Natural killer cell (primary cell): ENCODE measurements at places on chromosomes 16 and 17.

DNA sequence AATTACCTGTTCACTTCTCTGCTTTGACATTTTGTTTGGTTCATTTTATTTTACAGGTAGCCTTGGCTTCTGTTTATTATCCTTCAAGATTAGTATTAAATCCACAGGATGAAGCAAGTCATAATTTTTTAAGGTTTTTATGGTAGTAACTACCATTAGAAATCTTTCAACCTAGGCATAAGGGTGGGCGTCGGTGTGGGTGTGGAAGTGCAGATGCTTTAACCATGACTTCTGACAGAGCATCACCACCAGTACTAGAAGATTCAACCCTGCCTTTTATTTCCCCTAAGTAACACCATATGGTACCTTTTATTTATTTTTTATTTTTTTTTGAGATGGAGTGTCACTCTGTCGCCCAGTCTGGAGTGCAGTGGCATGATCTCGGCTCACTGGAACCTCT lies 22.7 kb downstream of the AP2B1 start:
- DNase-seq, result no peak

- no peak for DNase-seq
Measured at GRCh38 chr17:35559495-35560210, 966 bp downstream of the SLFN14 start.

- no peak for DNase-seq
Measured at GRCh38 chr16:80971819-80972218, 34.9 kb downstream of the CMC2 start.

GRCh38 chr17:74852237-74853047 lies 7.2 kb downstream of the GRIN2C start:
- DNase-seq, result no peak

- no peak for DNase-seq
Measured at GRCh38 chr17:11608396-11608795, 10.1 kb downstream of the DNAH9 start.

- DNase-seq, result no peak
Measured at GRCh38 chr16:55908641-55909040, 33.5 kb upstream of the CES5A start.

DNA sequence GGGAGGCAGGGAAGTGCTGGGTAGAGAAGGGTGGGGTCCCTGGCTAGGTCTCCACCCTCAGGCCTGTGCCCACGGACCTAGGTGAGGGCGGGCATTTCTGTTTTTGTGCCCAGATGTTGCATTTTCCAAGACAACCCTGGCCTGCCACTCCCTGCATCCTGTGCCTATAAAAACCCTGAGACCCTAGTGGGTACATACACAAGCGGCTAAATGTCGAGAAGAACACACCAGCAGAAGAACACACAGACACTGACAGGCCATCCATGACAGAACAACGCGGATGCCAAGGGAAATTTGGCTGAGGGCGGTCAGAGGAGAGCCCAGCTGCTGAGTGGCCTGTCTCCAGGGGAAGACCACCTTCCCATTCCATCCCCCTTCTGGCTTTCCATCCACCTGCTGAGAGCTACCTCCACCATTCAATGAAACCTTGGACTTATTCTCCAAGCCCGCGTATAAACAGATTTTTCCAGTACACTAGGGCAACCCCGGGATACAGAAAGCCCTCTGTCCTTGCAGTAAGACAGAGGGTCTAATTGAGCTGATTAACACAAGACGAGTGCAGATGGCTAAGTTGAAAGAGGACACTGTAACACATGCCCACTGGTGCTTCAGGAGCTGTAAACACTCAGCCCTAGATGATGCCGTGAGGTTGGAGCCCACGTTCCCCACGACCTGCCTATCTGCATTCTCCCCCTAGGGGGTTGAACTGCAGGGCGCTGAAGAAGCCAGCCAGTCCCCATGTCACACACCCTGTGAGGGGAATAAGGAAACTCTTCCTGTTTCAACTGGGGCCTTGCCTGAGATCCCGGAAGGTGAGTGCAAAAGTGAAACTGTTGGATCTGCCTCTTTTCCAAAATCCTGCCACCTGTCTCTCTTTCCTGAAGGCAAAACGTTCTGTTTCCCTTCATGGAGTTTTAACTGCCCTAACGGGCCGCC lies 147.2 kb upstream of the COX10 start:
- DNase-seq, result no peak

DNA sequence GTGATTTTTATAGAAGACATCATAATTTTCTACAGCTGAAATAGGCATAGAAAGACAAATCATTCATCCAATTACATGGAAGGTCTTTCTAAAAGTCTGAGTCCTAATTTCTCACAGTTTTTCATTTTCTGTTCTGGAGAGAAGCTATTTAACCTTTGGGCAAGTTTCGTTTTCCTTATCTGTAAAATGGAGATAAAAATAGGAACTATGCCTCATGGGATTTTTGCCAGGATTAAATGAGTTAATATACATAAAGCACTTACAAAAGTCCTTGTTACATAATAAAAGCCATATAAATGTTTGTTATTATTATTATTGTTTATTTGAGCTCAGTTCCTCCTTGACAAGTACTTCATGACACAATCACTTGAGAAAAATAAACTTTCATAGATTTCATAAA lies 121.4 kb downstream of the SKAP1 start:
- DNase-seq, result no peak

- DNase-seq, result no peak
Measured at GRCh38 chr16:17556276-17557052, 85.7 kb upstream of the XYLT1 start.

DNA sequence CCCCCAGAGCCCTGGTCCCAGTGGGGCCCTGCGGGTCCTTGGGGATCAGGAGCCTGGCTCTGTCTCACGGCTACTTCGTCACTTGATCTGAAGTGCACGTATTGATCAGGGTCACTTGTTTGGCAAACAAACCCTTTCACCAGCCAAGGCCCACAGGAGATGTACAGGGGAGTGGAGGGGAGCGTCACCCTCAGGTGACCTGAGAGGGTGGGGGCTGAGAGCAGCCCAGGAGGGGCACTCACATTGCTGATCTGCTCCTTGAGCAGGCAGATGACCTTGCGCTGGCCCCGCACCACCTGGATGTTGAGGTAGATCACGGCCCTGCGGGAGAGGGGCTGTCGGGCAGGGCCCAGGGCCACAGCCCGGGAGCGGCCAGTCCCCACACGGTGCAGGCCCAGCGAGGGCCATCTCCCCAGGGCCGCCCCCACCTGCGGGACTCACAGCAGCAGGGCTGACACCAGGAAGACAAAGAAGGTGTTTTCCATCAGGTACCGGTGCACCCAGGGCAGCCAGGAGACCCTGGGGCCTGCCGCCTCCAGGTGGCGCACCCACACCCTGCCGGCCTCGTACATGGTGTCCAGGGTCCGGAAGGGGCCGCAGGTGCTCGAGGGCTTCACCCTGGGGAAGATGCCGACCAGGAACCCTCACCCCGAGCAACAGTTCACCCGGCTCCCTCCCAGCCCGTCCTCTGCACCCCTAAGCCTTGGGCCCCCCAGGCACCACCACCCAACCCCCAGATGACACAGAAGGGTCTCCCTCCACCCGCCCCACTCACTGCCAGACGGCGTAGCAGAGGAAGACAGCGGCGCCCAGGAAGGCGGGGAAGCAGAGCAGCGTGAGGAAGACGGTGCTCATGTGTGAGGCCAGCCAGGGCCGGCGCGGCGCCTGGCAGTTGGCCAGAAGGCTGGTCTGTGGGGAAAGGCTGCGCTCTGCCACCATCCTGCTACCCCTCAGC lies 11.3 kb downstream of the TMC6 start:
- DNase-seq, result no peak

DNA sequence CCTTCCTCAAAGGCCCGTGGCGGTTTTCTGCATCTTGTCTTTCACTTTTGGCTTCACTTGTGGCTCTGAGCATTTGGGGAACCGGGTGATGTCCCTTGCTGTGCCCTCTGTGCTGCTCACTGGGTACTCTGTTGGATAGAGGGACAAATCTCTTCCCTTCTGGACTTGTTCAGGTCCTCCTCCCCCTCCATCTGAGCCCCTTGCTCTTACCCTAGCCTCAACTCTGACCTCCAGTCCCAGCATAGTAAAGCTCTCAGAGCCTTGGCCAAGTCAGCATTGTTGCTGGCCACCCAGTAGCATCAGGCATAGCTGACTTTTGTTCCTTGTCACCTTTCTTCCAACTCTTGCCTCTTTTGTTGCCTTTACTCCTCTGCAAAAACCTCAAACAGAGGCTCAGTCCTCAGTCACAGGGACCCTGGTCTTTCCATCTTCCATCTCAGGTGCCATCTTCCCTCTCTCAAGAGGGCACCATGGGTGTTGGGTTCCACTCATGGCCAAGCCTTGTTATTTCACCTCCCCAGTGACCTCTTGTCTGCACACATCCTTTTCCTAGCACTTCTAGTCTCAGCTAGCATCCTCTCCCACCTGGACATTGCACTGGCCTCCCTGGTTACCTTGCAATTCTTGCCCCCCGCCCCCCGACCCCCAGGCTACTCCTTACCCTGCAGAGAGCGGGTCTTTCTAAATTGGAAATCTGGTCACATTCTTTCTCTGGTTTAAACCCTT lies 393 bp upstream of the PSMB10 start:
- peak; percentile 91 for DNase-seq

- DNase-seq, result peak; percentile 83
Measured at GRCh38 chr16:68074850-68075555, 10.2 kb upstream of the NFATC3 start.

- DNase-seq, result no peak
Measured at GRCh38 chr17:49795372-49795771, 6.9 kb downstream of the KAT7 start.

DNA sequence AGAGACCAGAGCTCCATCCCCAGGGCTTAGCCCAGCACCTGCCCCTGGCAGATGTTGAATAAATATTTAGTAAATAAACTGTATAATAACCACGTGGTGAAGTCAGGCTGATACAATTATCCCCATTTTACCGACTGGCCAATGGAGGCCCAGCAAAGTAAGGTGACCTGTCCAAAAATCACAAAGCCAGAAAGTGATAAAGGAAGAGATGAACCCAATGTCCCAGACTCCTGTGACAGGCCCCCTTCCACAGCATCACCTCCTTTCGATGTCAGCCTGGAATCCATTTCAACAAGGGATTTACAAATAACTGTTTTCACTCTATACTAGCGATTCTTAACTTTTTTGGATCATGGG lies 5.5 kb downstream of the TVP23A start:
- no peak for DNase-seq

DNA sequence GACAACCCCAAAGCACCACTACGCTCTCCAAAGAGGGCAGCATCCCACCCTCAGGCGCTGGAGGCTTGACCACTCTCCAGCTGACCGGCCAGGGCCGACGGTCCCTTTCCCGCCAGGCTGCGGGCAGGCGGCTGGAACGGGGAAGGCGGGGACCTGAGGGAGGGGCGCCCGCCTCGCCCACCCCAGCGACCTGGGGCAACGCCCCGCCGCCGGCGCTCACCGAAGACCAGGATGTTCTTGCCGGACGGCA lies 431 bp downstream of the DYNC1LI2 start:
- no peak for DNase-seq

DNA sequence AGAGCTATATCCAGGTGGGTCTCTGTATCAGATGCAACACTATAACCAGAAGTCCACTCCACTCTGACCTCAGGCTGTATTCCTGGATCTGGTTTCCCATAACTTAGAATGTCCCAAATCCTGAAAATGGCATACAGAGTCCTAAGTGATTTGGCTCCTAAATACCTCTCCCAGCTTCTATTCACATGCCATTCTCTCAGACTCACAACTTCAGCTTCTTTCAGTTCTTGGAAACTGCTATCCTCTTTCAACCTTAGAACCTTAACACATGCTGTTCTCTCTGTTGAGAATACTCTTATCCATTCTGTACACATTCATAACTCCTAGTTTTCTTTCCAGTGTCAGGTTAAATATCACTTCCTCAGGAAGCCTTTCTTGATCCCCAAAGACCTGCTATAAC lies 132.0 kb downstream of the BRIP1 start:
- no peak for DNase-seq

DNA sequence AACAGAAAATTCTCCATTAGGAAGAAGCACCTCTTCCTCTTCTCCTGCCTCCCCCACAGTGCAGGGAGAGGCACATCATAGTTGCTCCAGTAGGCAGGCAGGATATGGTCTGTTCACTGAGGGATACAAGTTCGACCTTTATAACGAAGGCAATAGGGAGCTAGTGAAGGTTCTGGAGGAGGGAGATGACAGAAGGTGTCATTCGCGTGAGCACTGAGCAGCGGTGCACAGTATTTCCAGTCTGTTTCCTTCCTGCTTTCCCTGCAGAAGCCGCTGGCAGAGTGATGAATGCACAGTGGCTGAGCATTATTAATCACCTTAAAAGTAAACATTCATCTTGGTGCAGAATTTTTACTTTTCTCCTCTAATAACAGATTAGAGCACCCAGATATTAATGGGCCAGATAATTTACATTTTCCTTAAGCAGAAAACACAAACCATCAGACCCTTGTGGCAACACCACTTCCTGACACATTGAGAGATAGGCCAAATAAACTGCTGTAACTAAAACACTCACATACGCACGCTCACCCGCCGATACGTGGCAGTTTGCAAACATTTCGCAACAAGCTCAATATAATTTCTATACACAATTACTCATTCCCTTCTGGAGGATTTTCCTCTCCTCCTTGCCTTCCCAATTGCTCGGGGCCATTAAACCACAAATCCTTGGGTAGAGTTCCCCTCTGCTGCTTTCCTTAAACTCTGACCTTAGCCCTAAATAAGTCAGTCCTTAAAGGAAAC lies 69.5 kb downstream of the AIPL1 start:
- no peak for DNase-seq

GRCh38 chr17:332023-332422 lies 20.6 kb downstream of the RPH3AL start:
- no peak for DNase-seq

DNA sequence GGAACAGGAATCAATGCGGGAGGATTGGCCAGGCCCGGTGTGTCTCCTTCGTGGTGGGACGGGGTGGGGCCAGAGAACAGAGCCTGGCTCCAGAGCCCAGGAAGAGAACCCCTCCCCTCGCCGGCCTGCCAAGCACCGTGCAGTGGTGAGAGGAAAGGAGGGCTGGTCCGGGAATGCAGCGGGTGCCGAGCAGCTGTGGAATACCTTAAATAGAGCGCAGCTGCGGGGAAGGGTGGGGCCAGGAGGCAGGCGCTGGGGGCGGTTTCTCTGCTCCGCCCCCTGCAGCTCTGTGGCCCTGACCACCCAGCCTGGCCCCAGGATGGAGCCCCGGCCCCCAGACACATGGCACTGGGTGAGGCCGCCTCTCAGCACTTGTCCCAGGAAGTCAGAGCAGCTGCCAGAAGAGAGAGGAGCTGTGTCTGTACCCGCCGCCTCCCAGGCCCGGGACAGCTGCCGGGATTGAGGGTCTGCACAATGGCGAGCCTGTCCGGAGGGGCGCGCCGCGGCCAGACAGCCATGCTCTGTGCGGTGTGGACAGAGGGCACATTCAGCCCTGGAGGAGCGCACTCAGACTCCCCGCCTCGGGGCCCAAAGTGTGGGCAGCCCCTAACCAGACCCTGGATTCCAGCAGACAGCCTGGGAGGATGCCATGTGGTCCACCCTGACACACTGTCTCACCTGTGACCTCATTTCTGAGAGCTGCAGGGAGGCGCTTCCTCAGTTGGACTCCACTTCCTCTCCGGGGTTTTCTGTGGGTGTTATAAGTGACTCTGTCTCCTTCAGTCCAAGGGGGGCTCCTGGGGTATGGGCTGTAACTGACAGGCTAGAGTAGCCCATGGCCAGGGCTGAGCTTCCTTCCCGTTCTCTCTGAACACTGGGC lies 268.8 kb downstream of the SEC14L1 start:
- DNase-seq, result peak; percentile 84

- no peak for DNase-seq
Measured at GRCh38 chr16:16930309-16931000, 540.3 kb downstream of the XYLT1 start.

- DNase-seq, result no peak
Measured at GRCh38 chr16:57257455-57258070, 12.5 kb downstream of the ARL2BP start.

GRCh38 chr17:64148017-64148631 lies 18.2 kb upstream of the ERN1 start:
- DNase-seq, result no peak

- DNase-seq, result no peak
Measured at GRCh38 chr17:4666296-4666695, 24.8 kb upstream of the ALOX15 start.
